ENCODE measurements at places on chromosomes 5 and 9.

DNA sequence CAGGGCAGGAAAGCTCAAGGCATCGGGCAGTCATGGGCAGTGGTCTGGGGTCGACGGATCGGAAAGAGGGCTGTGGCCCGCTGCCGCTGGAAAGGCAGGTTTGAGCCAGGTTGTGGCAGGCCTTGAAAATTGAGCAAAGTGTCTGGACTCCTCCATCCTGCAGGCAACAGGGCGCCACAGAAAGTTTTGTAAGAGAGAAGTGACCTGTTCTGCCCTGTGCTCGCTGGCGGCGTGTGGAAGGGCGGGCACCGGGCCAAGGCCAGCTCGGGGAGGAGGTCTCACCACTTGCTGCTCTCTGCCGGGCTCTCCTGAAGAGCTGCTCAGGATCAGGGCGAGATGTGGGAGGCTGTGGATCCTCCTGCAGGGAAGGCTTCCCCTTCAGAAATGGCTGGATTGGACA, 41.4 kb upstream of the FAT2 start:
- no peak for DNase-seq

DNA sequence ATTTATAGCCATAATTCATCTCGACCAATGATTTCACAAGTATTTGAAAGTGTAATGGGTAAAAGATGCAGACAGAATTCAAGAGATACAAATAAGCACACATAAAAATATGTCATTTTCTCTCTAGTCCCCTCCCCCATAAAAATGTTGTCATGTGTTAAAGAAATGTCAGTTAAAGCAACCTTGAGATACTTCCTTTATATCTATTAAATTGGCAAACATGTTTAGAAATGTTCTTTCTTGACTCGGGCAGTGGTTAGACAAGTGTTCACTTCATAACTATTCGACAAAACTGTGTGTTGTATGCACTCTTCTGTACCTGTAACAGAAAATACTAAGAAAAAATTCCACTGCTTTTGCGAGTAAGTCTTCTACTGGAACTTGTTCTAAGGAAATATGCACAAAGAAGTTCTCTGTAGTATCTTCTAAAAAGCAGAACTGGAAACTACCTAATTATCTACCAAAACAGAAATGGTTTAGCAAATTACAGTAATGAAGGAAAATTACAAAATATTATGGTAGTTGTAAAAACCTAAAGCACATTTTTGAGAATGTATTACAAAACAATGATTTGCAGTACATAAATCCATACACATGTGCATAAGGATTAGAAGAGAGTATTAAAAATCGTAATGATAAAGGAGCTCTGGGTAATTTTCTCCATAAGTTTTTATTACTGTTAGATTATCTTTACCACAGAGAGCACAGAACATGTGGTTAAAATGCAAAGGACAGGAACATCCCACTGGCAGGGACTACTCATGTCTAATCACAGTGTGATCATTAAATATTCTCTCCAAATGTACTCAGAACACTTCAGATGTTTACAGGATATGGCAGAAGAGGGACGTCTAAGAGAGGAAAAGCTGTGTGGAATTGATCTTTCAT, 35.9 kb downstream of the FBXW2 start:
- DNase-seq: no peak

DNA sequence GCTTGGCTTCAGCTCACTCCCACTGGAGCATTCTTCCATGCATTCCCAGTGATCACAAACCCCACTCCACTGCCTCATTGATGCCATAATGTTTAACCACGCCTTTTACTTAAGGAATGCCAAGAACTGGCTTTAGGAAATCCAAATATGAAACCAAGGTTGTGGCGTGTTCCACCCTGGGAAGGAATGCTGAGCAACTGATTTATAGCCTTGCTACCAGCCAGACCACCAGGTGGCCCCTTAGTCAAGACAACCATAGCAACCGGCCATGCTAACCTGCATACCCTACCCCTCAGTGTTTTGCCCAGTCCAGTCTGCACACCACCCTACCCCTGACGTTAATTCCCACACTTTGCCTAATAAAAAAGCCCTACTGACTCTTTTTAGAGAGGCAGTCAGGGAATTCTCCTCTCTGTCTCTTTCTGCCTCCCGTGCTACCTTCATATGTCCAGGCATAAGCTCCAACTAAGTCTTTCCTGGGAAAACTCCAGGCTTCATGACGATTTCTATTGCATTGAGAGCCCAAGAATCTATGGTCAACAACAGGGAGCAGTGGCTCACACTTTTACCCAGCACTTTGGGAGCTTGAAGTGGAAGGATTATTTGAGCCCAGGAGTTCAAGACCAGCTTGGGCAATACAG, 27.0 kb upstream of the PRRC2B start:
- DNase-seq: no peak

- DNase-seq: no peak
Measured at GRCh38 chr5:169956126-169956525, 24.2 kb downstream of the INSYN2B start.

- DNase-seq: peak; percentile 72
Measured at GRCh38 chr5:142798099-142798770, 28.1 kb downstream of the ARHGAP26 start.

Measured in globus pallidus (tissue), 1 donor.